NCI-H1417 treated with DMSO at 0.1 percent for 48 hours (cell line): ENCODE measurements at places on chromosomes 5 and 9.

GRCh38 chr5:155389498-155389897 is 375.9 kb downstream of the KIF4B start:
- no peak for DNase-seq

- DNase-seq: no peak
Observed at GRCh38 chr9:88658311-88658822, 123.4 kb downstream of the NXNL2 start.

DNA sequence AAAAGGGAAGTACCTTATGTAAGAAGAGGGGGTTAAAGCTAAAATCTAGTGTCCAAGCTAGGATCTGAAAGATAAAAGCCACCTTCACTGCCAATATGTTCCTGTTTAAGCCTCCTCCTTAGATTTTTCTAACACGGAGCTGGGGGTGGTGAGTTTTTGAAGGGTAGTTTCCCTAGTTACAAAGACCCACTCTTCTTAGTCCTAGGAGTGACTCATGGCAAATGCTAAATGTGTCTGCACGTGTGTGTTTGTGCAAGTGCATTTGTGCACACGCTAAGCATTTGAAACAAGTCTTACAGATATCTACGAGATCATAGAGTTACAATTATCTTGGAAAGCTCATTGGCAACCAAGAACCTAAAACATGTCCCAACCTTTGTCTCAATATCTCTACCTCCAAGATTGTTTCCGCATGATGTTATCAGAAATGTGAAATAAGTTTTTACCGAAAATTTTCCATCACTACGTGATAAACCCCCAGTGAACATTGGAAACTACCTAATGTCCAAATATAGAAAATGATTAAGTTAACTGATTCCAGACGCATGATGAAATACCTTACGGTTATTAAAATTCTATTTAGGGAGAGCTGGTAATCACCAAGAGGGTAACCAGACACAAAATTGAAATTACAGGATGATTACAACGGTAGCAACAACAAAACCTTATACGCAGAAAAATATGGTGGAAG is 78.0 kb upstream of the HRH2 start:
- no peak for DNase-seq

- no peak for DNase-seq
Observed at GRCh38 chr9:136193891-136194279, 11.0 kb downstream of the LHX3 start.
